ENCODE measurements at places on chromosomes 11 and 22. TPM values are rescaled to one million over a fixed set of nuclear protein-coding genes. Genes with fewer than 3 reads are reported as not detected.
A peak's percentile ranks its signal among the peaks of the same experiment; 100 is the strongest.

DNA sequence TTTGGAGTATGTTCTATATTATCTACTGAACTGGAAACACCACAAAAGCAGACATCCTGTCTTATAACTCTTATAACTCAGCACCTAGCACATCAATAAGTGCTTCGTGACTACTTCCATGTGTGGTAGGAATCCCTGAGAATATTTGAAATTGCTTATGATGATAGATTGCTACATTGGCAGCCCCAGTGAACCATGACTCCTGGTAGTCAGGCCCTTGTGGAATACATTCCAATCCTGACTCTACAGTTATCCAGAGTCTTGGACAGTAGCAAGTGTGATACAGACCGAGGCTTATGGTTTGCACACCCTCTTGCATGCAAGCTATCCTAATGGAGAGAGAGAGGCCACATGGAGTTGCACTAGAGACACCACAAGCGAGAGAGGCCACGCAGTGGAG, 59.5 kb upstream of the PHF21A start:
- H3K27ac ChIP-seq: no peak overlapping the region
- DNase-seq: no peak
- H3K36me3 ChIP-seq: no peaks in the 10 kb centered on the region
- H3K4me3 ChIP-seq: no peak overlapping the region

GRCh38 chr11:10155793-10156490, 138.1 kb downstream of the SBF2 start:
- no peak for DNase-seq
- no peak overlapping the region for H3K27ac ChIP-seq
- H3K4me3 ChIP-seq: no peak overlapping the region
- no peaks in the 10 kb centered on the region for H3K4me1 ChIP-seq
- H3K27me3 ChIP-seq: no peaks in the 10 kb centered on the region

DNA sequence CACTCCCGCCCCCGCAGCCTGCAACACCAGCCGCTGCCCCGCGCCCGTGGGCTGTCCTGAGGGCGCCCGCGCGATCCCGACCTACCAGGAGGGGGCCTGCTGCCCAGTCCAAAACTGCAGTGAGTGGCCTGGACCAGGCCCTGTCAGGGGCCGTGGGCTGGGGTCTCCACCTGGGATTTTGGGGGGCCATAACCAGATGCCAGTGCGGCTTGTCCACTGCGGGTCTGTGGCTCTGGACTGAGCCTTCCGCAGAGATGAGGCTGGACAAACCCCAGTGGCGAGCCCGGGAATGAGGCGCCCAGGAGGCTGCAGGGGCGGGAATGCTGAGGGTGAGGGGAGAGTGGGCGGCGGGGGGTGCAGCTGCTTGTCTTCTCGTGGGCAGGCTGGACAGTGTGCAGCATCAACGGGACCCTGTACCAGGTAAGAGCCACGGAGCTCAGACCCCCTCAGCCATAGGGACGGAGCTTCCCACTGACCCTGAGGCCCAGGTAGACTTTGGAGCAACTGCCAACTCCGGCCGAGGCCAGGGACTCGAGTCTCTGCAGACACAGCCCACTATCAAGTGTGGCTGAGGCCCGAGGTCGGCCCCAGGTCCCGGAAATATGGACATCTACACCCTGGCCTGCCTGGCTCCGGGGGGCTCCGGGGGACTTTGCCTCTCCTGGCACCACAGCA, 24.8 kb upstream of the MUC5B start:
- DNase-seq: peak; percentile 18
- H3K4me1 ChIP-seq: no peaks in the 10 kb centered on the region

DNA sequence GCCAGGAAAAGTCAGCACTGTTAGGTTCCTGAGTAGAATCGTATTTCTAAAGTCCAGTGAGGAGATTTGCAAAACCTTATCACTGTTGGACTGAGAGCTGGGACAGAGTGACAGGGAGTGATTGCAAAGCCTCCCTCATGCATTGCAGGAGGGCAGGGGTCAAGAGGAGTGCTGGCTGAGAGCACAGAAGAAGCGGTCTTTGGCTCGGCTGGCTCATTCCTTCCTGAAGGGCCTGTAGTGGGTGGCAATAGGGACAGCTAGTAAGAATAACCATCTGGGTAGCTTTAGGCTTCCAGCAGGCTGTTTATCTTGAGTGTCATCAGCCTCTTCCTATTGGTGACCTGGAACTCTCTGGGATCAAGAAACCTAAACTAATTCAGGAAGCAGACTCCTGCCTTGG, 53.4 kb downstream of the CD44 start:
- peaks cover 23% of the 10 kb centered on the region for H3K36me3 ChIP-seq
- peak; percentile 75 for DNase-seq
- peaks cover 34% of the 10 kb centered on the region for H3K4me1 ChIP-seq
- peak overlapping the region; percentile 24 for H3K27ac ChIP-seq

DNA sequence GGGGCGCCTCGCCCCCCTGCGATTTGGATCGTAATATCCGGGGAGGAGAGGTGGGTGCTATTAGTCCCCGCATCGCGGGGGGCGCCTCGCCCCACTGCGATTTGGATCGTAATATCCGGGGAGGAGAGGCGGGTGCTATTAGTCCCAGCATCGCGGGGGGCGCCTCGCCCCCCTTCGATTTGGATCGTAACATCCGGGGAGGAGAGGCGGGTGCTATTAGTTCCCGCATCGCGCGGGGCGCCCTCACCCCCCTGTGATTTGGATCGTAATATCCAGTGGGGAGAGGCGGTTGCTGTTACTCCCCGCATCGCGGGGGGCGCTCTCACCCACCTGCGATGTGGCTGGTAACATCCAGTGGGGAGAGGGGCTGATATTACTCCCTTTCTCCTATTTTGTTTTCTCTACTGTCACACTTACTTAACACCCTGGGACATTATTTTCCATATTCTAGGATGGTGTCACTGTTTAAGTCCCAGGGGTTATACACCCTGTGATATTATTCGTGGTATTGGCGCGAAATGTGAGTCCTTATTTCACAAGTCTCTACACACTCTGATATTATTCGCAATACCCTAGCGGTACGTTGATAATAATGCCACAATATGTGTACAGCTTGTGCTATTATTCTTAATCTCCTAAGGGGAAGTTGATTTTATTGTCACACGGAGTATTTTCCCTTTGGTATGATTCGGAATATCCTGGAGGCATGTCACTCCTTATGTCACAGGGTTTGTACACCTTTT, 57.8 kb upstream of the ALDH3B2 start:
- H3K4me3 ChIP-seq: peak overlapping the region; percentile 2
- H3K27me3 ChIP-seq: no peaks in the 10 kb centered on the region
- H3K27ac ChIP-seq: no peak overlapping the region
- no peak for DNase-seq
- H3K4me1 ChIP-seq: no peaks in the 10 kb centered on the region
- no peaks in the 10 kb centered on the region for H3K36me3 ChIP-seq

DNA sequence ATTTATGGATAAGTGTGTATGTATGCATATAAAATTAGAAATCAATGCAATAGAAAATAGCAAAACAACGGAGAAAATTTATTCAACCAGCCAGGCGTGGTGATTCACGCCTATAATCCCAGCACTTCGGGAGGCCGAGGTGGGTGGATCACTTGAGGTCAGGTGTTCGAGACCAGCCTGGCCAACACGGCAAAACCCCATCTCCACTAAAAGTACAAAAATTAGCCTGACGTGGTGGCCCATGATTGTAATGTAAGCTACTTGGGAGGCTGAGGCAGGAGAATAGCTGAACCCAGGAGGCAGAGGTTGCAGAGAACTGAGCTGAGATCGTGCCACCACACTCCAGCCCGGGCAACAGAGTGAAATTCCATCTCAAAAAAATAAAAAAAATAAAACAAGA, 5.5 kb downstream of the KRTAP5-6 start:
- H3K4me1 ChIP-seq: no peaks in the 10 kb centered on the region
- H3K4me3 ChIP-seq: no peak overlapping the region
- H3K27ac ChIP-seq: no peak overlapping the region
- no peaks in the 10 kb centered on the region for H3K27me3 ChIP-seq
- H3K36me3 ChIP-seq: no peaks in the 10 kb centered on the region

- H3K4me3 ChIP-seq: peak overlapping the region; percentile 77
- H3K4me1 ChIP-seq: peaks cover 89% of the 10 kb centered on the region
These were observed 6.6 kb downstream of the ZBTB16 start for GRCh38 chr11:114066046-114066648.

DNA sequence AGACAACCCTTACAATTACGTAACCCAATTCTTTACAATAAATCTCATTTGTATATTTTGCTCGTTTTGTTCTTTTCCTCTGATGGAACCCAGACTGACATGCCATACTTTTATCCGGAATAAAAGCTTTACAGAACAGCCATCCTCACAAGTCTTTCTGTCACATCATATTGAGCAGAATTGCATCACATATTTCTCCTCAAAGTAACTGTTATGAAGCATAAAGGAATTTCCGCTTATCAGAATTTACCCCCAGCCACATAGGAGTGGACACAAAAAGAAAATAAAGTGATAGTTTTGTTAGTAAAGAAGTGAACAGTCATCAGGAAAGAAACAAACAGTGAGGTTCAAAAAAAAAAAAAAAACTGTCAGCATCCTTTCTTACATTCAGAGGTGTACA, 539.5 kb upstream of the LUZP2 start:
- no peak overlapping the region for H3K27ac ChIP-seq
- H3K4me3 ChIP-seq: no peak overlapping the region
- no peaks in the 10 kb centered on the region for H3K27me3 ChIP-seq
- H3K36me3 ChIP-seq: no peaks in the 10 kb centered on the region

- H3K27me3 ChIP-seq: no peaks in the 10 kb centered on the region
- H3K27ac ChIP-seq: no peak overlapping the region
- H3K4me1 ChIP-seq: no peaks in the 10 kb centered on the region
These were observed 11.5 kb downstream of the PPFIA1 start for GRCh38 chr11:70282012-70282411.

DNA sequence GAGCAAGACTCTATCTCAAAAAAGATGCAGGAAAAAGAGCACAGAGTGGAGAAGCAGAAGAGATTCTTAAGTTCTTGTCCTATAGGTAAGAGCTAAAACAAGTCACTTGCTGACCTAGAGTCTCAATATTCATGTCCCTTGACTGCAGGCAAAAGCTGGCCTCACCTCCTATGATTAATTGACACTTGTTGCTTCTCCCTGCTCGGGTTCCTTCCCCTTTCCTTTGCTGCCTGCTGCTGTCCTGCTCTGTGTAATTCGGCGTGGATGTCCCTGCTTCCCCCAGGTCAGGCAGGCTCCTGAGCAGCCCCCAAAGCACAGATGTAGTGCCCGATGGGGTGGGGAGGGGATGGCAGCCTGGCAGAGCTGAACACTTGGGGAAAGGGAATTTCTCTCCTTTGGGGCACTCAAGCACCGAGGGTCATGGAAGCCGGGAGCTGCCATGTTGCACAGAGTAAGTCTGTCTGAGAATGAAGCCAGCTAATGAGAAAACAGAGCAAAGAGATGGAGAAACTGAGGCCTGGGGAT, 60.8 kb upstream of the NUP50 start:
- DNase-seq: no peak
- H3K36me3 ChIP-seq: no peaks in the 10 kb centered on the region

DNA sequence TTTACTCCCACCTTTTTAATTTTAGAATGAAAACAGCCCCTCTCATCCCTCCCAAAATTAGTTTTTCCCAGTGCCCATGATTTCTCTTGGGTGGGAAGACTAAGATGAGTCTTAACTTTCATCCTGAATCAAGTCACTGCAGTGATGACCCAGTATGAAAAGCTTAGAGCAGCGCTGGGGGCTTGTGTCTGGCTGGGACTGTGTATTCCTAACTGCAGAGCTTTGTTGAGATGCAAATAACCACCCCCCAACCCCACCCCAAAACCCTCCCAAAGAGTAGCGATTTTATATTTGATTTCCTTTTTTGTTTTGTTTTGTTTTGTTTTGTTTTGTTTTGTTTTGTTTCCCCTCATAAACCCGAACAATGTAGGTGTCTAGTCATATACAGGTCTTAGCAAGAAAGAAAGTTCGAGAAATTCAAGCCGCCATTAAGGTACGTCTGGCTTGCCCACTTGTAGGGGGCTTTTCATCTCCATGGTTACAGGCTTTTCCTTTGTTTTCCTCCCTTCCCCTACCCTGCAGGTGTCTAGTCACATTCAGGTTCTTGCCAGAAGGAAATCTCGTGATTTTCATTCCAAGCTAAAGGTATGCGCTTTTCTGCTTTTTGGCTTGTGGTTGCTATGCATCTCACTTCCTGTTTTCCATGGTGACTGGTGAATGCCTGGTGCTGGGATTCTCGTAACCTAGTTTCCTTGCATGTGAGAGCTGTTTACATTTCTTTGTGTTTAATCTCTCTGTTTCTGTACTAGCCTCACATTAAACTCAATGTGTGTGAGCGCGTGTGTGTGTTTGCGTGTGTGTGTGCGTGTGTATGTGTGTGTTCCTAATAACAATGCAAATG, 144.6 kb upstream of the RASSF10 start:
- H3K4me1 ChIP-seq: no peaks in the 10 kb centered on the region
- no peaks in the 10 kb centered on the region for H3K27me3 ChIP-seq
- H3K4me3 ChIP-seq: no peak overlapping the region
- H3K27ac ChIP-seq: no peak overlapping the region

DNA sequence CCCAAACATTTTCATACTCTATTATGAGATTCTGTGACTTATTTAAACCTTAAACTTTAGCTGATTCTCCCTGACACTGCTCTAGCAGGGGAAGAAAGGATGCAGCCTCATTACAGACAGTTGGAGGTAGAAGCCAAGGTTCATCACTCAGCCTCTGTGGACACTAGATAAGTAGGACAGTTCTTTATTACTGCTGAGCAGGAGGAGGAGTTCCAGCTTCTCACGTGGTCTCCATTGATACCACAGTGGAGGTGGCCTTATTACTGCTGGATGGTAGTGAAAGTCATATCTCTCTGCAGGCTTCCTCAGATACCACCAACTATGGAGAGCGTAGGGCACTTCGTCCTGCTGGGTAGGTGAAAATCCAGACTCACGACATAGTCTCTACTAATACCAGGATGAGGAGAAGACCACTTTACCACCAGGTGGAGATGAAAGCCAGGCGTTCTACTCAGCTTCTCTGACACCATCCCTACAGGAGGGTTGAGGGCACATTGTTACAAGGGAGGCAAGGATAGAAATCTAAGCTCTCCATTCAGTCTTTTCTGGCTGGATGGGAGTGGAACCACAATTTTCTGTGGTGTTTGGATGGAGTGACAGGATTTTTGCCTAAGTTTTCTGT, 13.1 kb upstream of the ANGPTL5 start:
- no peaks in the 10 kb centered on the region for H3K4me1 ChIP-seq
- no peak overlapping the region for H3K4me3 ChIP-seq
- H3K27me3 ChIP-seq: no peaks in the 10 kb centered on the region
- H3K27ac ChIP-seq: no peak overlapping the region

- H3K4me3 ChIP-seq: no peak overlapping the region
- no peaks in the 10 kb centered on the region for H3K36me3 ChIP-seq
- no peaks in the 10 kb centered on the region for H3K27me3 ChIP-seq
- H3K4me1 ChIP-seq: no peaks in the 10 kb centered on the region
These were observed 90.9 kb downstream of the PAX6 start for GRCh38 chr11:31720225-31720624.

The PLEKHB1 gene
- total RNA-seq: 90.1 TPM

The GGTLC2 gene
- not detected for total RNA-seq

The CD248 gene
- 85.6 TPM for total RNA-seq

Measured in upper lobe of left lung (tissue), 6 donors.